ENCODE measurements at places on chromosomes 7 and 10.

- peak; percentile 34 for DNase-seq
Measured at GRCh38 chr7:7641129-7641663, 644 bp downstream of the UMAD1 start.

- no peak for DNase-seq
Measured at GRCh38 chr7:10875080-10875479, 98.6 kb upstream of the PHF14 start.

- no peak for DNase-seq
Measured at GRCh38 chr7:155377838-155378579, 79.9 kb upstream of the EN2 start.

GRCh38 chr7:50718876-50719275 lies 63.8 kb downstream of the GRB10 start:
- no peak for DNase-seq

GRCh38 chr10:68428396-68429104 lies 21.5 kb upstream of the RUFY2 start:
- DNase-seq, result no peak

All from SK-MEL-5 (cell line).